Left lung (tissue), 14 donors: ENCODE measurements at places on chromosomes 7 and 10. TPM values are rescaled to one million over a fixed set of nuclear protein-coding genes. Genes with fewer than 3 reads are reported as not detected.

GRCh38 chr10:21989453-21990154, 13.9 kb downstream of the DNAJC1 start:
- DNase-seq = peak; percentile 48

- no peak for DNase-seq
Observed at GRCh38 chr7:137976696-137977095, 25.2 kb downstream of the CREB3L2 start.

GRCh38 chr10:26543567-26544306, 105.6 kb downstream of the APBB1IP start:
- DNase-seq = no peak

DNA sequence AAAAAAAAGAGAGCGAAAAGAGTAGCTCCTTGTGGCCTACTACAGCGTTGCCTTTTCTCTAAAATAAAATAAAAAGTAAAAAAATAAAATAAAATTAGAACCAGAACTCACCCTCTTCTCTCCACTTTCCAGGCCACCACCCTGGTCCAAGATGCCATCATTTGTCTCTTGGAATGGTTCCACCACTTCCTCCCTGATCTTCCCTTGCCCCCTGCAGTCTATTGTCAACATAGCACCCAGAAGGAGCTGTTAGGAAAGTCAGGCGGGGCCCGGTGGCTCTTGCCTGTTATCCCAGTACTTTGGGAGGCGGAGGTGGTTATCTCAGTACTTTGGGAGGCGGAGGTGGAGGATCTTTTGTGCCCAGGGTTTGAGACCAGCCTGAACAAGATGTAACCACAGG, 7.6 kb upstream of the GRID2IP start:
- peak; percentile 28 for DNase-seq

- no peak for DNase-seq
Observed at GRCh38 chr7:46680147-46680546, 759.1 kb upstream of the IGFBP3 start.

DNA sequence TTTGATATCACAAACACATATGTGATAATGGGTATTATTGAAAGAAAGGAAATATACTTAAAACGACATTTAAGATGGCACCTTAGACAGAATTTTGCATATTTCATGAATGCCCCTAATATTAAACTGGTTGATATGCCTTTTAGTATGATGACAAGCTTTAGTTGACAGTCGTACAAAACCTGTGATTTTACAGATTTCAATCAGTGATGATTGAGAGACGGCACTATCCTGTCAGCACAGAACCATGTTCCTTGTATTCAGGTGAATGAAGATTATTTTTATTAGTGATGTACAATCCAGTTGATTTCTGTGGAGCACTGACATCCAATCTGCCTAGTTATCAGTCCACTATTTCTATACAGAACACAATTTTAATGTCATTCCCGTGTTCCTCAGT, 333.0 kb downstream of the CNTNAP2 start:
- no peak for DNase-seq

GRCh38 chr10:31152421-31153135, 120.9 kb upstream of the ZNF438 start:
- no peak for DNase-seq

GRCh38 chr10:79031723-79032122, 37.0 kb upstream of the ZMIZ1 start:
- no peak for DNase-seq

DNA sequence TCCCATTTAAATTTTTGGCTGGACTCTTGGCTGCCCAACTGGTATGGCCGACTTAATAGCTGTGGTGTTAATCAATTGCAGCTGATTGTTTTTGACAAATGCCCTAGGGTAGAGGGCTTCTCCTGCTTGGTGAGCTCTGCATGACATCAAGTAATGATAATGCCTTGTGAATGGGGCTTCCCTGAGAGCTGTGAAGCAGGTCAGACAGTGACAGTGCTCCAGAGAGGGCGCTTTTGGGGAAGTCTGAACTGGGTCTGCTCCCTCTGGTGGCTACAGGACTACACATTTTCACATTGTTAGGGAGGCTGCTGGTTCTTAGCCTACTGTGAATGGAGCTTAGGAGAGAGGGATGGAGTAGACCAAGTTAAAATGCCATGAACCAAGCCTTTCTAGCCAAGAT, 98.8 kb downstream of the SDK1 start:
- DNase-seq = no peak

DNA sequence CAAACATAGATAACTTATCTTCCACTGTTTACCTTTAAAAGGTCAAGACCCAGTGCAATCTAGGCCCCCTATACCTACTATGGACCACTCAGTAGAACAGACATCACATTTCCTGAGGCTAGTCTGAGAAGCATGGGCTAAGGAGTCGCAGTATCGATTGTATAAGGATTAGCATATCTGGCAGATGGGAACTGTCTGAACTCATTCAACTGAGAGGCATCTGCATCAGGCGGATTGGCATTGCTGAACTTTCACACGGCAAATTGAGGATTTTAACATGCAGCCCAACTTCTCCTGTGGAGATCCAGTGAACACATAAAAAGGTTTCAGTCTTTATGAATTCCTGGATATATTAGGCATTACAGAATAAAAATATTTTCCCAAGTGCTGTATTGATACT, 89.1 kb upstream of the LRGUK start:
- DNase-seq = no peak

DNA sequence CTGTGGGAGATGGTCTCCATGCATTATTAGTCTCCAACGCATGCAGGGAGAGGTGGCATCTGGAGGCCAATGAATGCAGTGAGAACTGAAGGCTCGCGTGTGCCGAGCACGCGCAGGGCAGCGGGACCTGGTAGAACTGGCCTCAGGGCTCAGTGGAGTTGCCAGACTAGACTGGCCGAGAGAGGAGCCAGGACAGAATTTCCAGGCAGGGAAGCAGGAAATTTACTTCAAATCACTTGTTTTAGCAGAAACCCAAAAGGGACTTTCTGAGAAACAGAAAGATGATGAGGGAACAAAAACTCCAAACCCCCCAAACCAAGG, 311.0 kb upstream of the IMMP2L start:
- no peak for DNase-seq

GRCh38 chr7:84258628-84259027, 64.0 kb upstream of the SEMA3A start:
- DNase-seq = no peak

DNA sequence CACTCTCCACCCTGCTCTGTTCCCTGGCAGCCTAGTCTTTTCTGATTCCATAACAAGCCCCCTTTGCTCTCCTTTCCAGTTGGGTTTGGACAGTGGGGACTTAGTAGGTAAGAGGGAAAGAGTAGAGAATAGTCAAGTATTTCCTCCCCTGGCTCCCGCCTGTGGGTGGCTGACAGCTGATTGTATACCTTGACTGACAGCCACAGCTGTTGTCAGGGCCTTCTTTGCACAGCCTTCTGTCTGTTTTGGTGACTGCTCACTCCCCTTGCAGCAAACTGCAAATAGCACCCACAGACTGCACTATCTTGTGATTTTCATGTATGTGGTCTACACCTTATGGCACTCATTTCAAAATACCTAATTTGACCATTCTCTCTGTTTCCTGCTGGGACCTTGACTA, 486.3 kb downstream of the ACTR3B start:
- no peak for DNase-seq

DNA sequence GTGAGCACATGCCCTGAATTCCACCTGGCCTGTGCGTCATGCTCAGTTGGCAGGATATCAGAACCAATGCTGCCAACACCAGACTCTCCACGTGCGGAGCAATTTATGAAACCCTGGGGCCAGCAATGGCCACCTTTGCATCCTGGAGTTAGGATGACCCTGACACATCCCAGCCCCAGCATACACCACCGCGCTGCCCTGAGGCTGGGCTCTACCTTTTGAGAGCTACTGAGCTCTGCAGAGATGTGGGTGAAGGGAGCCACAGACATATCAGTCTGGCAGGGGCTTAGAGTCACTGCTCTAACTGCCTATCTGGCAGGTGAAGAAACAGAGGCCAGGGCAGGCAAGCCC, 41.9 kb downstream of the SYPL1 start:
- no peak for DNase-seq

DNA sequence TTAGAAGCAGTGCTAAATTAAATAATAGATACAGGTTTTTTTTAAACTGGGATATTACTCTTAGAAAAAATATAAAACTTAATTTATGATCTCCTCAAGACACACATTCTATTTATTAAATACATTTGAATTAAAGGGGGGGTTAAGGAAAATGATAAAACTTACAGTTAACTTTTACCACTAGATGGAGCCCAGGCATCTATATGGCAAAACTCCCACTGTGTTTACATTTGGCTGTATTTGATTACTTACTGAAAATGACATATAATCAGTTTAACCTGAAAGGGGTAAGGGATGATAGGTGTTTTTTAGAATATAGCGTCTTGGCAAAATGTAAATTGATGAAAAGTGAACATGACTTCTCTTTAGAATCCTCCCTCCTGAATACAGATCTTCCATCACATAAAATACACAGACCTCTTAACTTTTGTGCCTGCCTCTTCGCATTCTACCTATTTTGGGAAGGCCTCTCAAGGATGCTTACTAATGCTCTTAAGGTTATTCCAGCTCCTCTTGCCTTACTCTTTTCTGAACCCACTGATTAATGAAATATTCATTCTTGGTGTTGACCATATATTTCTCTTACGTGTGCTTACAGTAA, 235.7 kb downstream of the AGMO start:
- DNase-seq = no peak

GRCh38 chr10:131738396-131738735, 162.4 kb upstream of the PPP2R2D start:
- peak; percentile 50 for DNase-seq

DNA sequence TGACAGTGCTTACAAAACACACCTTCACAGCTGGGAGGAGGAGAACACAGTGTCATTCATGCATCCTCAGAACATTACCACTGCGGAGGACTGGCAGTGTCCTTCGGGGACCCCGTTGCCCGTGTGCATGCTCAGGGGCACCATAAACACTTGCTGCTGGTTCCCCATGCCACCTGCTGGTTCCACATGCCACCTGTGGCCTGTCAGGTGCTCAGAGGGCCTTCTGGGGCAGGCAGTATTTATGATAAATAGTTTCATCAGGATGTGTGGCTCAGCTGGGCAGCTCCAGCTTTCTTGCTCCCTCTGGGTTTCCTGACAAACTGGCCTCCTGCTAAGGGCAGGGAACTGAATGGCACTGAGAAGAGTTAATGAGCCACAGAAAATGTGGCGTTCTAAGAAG, 32.1 kb downstream of the CELF2 start:
- no peak for DNase-seq

- no peak for DNase-seq
Observed at GRCh38 chr10:60149003-60149402, 240.7 kb downstream of the ANK3 start.

GRCh38 chr10:75610183-75610582, 178.8 kb downstream of the LRMDA start:
- no peak for DNase-seq

MAGI2 gene
- polyA plus RNA-seq = 6.7 TPM

NCF1 gene
- 2.6 TPM for polyA plus RNA-seq

OR9A2 gene
- polyA plus RNA-seq = not detected

SMURF1 gene
- 17.5 TPM for polyA plus RNA-seq
